ENCODE measurements at places on chromosomes 1 and 21.

DNA sequence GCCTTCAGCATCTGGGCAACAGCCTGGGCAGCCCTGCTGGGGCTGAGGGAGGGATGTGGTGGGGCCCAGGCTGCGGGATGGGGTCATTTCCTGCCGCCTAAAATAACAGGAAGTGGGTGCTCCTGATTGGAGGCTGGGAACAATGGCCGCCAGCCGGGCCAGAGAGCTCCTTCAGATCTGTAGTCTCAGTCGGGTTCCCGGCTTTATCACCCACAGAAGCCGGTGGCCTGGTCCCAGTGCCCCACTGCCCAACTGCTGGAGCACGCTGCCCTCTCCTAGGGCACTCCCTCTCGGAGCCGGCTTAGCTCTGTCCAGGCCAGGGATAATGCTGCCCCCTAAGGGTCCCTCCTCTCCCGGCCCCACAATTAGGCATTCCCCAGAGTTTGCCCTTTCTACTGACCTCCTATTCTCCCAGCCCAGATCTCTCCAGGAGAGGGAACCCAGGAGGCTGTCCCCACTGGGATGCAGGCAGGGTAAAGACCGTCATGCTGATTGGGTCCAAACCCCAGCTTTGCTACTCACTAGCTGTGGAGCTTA lies 5.1 kb downstream of the MAP7D1 start:
- peak; percentile 73 for DNase-seq

DNA sequence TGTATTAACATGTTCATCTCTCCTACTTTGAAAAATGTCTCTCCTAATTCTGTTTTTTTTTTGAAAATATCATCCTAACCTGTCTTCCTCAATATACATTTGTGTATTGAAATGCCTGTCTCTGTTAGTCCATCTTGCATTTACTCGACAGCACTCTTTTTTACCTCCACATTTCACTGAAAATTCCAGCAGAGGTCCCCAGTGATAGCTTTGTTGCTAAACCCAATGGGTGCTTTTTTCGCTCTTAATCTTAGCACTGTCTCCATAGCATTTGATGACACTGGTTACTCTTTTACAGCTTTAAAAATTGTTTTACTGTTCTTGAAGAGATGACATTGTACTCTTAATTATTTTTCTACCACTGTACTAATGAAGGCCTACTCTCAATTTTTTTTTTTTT lies 10.8 kb downstream of the OSBPL9 start:
- peak; percentile 63 for DNase-seq

GRCh38 chr1:207959141-207959825 lies 48.4 kb upstream of the CD34 start:
- peak; percentile 29 for DNase-seq

- DNase-seq: peak; percentile 50
Measured at GRCh38 chr1:147600119-147601111, 59.1 kb downstream of the BCL9 start.

DNA sequence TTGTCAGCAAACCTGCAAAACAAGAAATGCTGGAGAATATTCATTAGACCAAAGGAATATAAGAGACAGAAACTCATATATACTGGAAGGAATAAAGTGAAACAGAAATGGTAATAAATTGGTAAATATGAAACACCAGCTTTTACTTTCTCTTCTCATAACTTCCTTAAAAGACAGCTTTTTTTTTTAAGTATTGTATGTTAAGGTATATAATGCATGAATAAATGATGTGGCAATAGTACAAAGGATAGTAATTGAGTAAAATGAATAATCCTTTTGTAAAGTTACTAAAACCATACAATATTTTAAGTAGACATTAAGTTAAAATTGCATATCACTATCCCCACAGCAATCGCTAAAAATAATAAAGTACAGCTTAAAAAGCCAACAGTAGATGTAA lies 64.8 kb downstream of the TRIM33 start:
- no peak for DNase-seq

GRCh38 chr1:38312753-38313152 lies 266.2 kb upstream of the POU3F1 start:
- no peak for DNase-seq
